ENCODE measurements at places on chromosomes 7 and 10.

GRCh38 chr10:67296926-67297325 is 371.1 kb downstream of the LRRTM3 start:
- DNase-seq: no peak

GRCh38 chr7:139876622-139877283 is 47.7 kb downstream of the TBXAS1 start:
- DNase-seq: no peak

GRCh38 chr7:123351516-123352505 is 152.0 kb upstream of the SLC13A1 start:
- DNase-seq: no peak

GRCh38 chr7:17535776-17536175 is 237.3 kb downstream of the AHR start:
- no peak for DNase-seq

DNA sequence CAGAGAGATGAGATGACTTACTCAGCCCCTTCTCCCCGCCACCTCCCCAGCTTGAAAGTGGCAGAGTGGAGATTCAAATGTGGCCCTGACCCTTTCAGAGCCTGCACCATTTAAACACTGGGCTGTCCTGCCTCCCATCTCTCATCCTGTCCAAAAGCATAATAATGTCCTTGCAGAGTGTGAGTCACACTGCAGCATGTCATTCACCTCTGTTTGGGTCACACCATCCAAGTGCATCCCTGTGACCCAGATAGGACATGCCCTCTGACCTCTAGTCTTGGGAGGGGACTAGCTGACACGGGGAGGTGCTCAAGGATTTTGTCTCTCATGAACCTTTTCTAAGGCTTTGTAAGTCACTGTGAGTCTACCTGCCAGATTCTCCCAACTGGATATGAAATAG is 89.1 kb upstream of the PDCD4 start:
- no peak for DNase-seq

DNA sequence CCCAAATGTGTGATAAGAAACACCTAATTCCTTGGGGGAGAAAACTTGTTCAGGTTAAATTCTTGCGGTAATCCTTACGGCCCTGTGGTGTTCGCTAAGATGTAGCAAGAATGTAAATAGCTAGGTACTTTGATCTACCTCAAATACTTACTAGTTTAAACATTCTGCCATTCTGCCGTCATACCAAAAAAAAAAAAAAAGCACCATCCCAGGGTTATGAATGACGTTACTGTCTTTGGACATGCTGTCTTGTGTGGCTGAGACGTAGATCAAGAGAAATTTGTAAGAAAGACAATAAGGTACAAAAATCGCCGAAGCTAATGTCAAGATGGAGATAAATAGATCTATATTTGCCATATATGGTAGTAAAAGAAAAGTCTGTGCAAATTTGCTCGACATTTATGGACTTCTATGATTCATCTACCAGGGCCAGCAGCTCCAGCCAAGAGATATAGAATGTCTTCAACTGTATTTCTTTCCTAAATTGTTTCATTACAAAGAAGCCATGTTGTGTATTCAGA is 195.6 kb downstream of the CUX1 start:
- no peak for DNase-seq

GRCh38 chr7:108461840-108462239 is 5.6 kb upstream of the NRCAM start:
- no peak for DNase-seq

DNA sequence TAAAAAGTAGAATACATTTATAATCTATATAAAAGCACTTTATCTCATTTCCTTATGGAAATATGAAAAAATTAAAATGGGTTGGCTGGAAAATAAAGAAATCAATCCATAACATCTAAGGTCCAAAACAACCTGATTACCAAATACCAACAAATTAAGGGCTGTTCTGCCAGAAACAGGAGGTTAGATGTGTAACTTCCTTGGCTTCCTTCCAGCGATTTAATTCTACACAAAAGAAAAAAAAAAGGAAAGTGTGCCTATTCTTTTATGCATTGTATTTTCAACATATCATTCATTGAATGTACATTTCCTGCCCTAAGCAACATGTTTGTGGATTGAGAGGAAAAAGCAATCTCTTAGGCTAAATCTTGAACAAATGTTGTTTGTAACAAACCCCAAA is 36.2 kb upstream of the USP6NL start:
- DNase-seq: no peak

GRCh38 chr10:13922586-13922985 is 335.8 kb downstream of the PRPF18 start:
- DNase-seq: no peak

DNA sequence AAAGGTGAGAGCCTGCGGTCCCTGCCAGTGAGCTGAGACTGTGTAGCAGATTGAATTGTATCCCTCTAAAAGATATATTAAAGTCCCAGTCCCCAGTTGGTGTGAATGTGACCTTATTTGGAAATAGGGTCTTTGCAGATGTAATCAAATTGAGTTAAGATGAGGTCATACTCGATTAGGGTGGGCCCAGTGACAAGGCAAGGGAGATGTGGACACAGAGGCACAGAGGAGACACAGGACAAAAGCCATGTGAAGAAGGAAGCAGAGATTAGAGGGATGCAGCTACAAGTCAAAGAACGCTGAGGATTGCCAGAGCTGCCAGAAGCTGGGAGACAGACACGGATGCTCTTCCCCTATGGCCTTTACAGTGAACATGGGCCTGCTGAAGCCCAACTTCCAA is 104.3 kb downstream of the CLEC2L start:
- no peak for DNase-seq

DNA sequence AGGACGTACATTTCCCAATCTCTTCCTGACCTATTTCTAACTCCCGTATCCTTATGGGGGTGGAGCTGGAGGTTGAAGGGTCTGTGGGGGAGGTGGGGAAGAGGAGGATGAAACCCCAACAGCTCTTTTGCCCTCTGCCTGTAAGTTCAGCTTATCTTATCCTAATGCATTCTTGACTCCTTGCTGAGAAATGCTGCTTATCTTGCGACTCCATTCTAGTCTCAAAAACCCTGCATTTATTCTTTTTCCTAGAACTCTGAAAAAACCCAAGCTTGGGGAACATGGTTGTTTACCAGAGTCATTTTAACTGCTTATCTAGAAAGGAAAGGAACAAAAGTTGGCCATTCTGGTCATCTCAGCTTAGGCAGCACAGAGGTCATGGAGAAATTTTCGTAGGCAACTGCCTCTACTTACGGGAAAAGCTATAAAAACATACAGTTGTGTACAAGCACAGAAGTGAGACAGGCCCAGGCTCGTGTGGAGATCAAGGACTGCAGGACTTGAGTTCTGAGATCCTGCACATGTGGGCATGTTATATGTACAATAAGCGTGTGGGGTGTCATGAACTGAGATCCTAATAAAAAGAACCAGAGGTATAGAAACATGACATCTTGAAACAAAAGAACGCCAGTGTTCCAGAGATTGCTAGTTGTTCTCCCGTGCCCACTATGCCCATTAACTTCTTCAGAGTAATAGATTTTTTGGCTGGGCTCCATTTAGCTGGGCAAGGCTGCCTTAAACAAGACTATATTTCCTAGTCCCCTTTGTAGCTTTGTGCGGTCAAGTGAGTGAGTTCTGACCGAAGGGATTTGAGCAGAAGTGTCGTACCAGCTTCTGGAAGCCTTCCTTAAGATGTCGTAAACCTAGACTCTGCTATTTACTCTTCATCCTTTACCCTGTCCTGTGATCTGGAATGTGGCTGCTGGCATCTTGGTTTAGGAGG is 9.6 kb downstream of the INMT start:
- no peak for DNase-seq

GRCh38 chr7:99012722-99013121 is 131.2 kb downstream of the SMURF1 start:
- no peak for DNase-seq

GRCh38 chr7:20449176-20449575 is 118.5 kb downstream of the ITGB8 start:
- no peak for DNase-seq

- no peak for DNase-seq
Observed at GRCh38 chr10:48594371-48594770, 10.5 kb downstream of the ARHGAP22 start.

- no peak for DNase-seq
Observed at GRCh38 chr10:130871406-130871805, 440.1 kb downstream of the TCERG1L start.

DNA sequence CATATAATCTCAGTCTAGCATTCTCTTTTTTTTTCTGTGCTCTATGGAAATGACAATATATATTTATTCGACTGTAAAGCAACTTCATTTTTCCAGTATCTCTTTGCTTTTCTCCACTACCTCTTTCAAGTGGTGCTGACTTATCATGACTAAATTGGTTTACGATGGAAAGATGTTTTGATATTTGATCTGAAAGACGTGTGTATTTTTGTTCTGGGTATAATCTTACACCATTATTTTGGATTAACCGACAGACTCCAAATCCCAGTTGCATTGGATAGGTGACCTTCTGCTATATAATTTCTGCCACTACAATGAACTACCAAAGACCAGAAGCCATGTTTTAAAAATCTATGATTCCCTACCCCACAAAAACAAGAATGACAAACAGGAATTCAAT is 380.5 kb upstream of the NFE2L3 start:
- DNase-seq: no peak

DNA sequence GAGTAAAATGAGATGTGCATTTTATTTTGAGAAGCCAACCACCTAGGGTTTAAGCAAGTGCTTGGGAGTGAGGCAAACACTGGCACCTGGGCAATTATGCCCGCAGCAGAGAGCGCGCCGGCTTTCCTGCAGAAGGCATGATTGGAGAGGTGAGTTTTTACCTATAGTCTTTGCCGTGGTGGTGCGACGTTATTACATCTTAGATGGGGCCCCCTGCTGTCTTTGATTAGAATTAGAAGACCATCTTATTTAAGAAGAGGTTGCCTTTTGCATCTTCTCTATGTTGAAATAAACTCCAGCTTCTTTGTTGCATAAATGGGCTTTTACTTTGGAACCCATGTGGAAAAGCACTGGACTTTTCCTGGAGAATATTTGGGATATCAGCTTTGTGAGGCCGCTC is 409.5 kb downstream of the GLRX3 start:
- DNase-seq: no peak

- no peak for DNase-seq
Observed at GRCh38 chr10:68223535-68224165, 8.3 kb downstream of the ATOH7 start.

GRCh38 chr7:11005202-11005601 is 31.5 kb downstream of the PHF14 start:
- DNase-seq: no peak
